ENCODE measurements at places on chromosomes 16 and 17.

DNA sequence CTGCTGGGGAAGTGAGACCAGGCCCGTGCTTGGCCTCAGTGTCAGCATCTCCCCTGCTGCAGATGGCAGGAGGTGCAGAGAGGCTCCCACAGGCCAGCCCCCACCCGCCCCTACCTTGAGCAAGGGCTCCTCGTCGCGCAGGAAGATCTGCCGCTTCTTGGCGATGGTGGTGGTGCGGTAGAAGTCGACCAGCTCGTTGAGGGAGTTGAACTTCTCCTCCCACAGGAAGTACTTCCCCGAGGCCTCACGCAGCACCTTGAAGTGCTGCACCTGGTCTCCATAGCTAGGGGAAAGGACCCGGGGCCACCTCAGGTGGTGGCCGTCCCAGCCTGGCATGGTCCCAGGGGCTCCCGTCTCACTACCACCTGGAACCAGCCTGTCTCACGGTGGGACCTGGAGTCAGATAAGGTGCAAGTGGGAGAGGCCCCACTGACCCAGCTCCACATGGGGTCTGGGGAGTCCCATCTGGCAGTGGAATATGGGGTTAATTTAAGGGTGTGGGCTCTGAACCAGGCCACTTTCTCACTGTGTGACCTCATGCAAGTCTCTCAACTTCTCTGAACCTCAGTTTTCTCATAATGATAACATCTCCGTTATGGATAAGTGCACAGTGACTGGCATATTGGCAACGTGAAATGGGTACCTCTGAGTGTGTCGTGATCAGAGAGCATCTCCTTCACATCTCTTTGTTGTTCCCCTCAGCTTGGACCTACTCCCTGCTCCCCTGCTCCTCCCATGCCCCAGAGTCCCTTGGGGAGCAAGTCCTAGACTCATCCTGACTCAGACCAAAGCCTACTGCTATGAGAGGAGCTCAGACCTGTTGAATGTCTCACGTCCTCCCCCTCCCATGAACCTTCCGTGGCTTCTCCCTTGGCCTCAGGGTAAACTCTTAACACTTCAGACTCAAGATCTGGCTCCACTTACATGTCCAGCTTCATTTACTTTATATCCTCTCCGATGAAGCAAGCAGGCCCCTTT lies 19.8 kb upstream of the FAM83G start:
- no peak for DNase-seq

- no peak for DNase-seq
Measured at GRCh38 chr17:22266231-22266630, 573.9 kb downstream of the KCNJ18 start.

GRCh38 chr17:46764709-46765401 lies 53.6 kb downstream of the WNT3 start:
- no peak for DNase-seq

GRCh38 chr17:82843904-82844680 lies 4.3 kb upstream of the ZNF750 start:
- no peak for DNase-seq

DNA sequence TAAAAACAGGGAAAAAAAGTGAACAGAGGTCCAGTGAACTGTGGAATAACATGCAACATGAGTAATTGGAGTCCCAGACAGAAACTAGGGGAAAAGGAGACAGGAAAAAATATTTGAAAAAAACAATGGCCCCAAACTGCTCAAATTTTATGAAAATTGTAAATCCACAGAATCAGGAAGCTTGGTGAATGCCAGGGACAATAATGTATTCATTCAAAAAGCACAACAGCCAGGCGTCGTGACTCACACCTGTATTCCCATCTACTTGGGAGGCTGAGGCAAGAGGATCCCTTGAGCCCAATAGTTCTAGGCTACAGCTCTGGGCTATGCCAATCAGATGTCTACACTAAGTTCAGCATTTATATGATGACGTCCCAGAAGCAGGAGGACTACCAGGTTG lies 23.7 kb downstream of the NCOR1 start:
- DNase-seq = no peak

DNA sequence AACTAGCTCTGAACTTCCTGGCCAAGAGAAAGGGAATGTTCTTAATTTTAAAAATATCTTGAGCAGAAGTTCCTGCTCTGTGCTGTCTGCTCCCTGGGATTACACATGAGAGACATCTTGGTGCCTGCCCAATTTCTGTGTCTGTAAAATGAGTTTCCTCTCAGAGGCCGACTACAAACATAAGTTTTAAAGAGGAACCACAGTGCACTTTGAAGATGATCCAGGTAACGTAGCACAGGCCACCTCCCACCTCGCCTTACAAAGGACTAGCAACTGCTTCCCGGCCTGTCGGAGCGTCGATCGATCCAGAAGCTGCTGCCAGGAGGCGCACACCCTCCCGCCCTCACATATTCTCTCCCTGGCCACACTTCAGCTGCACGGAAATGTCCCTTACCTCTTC lies 55.0 kb upstream of the ATP2A3 start:
- DNase-seq = peak; percentile 81

GRCh38 chr17:80800481-80801391 lies 190.9 kb upstream of the CHMP6 start:
- DNase-seq = no peak

DNA sequence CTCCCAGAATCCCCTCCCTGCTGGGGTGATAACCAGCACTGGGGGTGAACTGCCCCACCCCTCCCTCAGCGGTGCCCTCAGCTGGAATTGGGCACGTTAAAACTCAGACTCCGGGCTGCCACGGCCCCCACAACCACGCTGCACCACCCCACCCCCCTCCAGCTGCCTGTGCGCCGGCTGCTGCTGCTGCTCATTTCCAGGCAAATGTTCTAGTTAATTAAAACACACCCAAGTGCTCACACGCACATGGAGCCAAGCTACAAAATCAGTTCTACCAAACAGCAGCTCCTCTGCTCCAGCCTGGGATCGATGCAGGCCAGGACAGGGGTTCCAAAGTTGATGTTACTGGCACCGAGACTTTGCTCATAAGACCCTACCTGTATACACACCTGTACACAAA lies 180.5 kb downstream of the ZNF423 start:
- DNase-seq = no peak

GRCh38 chr16:75351183-75351582 lies 82.1 kb downstream of the CFDP1 start:
- no peak for DNase-seq

DNA sequence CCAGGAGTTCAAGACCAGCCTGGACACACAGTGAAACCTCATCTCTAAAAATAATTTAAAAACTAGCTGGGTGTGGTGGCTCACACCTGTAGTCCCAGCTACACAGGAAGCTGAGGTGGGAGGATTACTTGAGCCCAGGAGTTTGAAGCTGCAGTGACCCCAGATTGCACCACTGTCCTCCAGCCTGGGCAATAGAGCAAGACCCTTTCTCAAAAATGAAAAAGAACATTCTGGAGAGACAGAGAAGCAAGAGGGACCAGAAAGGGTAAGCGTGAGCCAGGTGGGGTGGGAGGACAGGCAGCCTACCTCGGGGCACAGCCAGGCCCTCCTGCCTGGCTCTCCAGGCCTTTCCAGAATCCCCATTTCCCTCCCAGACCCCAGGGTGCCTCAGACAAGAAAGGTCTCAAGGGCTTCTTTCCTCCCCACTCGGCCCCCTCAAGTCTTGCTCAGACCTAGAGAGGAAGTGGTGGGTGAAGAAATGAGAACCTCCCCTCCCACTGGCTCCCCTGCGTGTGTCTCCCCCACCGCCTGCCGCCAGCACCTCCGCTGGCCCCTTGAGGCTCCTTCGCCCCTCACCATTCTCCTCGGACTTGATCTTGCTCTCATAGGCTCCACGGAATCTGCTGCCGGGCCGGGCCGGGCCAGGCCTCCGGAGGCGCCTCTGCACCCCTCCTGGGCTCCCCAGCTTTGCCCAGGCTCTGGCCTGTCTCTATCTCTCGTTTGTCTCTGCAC lies 503 bp downstream of the C16orf54 start:
- DNase-seq = no peak

- DNase-seq = no peak
Measured at GRCh38 chr17:30920282-30920681, 1.5 kb upstream of the ADAP2 start.

GRCh38 chr17:40418428-40418706 lies 671 bp upstream of the TOP2A start:
- DNase-seq = no peak

- DNase-seq = no peak
Measured at GRCh38 chr16:74830648-74831047, 56.0 kb upstream of the FA2H start.

GRCh38 chr16:57533431-57534336 lies 2.7 kb downstream of the CCDC102A start:
- DNase-seq = no peak

DNA sequence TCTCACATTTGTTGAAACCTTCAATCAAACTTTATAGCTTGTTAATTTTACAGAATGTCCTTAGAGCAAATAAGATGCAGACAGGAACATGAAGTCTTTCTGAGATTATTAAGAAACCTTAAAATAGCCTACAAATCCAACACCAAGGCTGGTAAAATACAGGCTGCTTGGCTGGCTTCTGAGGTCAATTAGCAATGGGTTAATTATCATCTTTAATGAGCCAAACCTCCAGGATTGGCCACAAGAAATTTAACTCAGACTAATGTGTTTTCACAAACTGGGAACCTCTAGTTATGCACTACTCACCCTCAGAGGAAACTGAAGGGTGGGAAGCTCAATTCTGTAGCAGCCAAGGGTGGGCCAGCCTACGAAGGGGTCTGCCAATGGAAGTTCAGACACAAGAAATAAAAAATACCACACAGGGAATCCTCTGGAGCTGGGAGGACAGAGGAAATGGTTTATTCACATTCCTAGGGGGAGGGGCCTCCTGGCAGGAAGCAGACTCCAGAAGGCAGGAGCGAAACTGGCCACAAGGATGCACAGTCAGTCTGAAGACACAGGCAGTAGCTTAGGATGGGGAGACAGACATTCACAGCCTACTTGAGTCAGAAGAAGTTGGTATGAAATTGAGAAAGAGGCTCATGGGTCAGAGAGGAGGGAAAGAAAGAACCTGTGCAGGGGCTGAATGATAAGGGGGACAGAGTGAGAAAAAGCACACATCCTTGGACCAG lies 36.1 kb downstream of the HIC1 start:
- peak; percentile 83 for DNase-seq

All from hindlimb muscle (tissue), 1 donor.